ENCODE measurements at places on chromosomes 11 and 22.

GRCh38 chr11:42170601-42171000 is 711.1 kb upstream of the LRRC4C start:
- DNase-seq, result no peak

- DNase-seq, result no peak
These were observed 1.2 kb downstream of the MS4A4E start for GRCh38 chr11:60241786-60242185.

DNA sequence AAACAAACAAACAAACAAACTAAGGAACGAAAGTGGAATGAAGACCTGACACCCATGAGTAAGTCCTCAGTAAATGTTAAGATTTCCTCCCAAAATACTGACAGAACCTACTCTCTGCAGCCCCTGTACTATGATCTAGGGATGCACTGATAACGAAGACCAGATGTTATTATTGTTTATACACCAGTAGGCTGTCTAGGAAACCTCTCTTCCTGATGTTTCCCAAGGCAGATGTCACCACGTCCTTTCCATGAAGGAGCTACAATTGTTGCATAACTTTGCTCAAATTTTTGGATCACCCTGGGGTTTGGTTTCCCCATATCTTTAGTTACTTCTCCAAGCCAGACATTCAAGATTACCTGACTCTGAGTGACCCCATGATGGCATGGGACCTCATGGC is 340.7 kb downstream of the MIAT start:
- no peak for DNase-seq

DNA sequence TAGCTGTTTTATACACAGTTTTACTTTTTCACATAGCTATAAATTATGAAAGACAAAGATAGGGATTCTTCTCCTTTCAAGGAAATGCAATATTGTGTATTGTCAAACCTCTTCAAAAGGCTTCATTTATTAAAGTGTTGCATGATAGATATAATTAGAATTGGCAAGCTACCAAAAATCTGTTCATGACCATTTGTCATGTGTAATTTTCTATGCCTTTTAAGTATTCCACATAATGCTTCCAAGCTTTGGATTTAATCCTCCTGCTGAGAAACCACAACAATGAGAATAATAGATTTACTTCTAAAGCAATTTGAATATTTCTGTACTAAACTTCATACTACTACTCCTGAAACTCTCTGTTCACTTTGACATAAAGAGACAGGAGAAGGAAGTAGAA is 403.2 kb upstream of the CCDC179 start:
- DNase-seq, result no peak
